NCI-H2081 (cell line): ENCODE measurements at places on chromosomes 5 and 9.

DNA sequence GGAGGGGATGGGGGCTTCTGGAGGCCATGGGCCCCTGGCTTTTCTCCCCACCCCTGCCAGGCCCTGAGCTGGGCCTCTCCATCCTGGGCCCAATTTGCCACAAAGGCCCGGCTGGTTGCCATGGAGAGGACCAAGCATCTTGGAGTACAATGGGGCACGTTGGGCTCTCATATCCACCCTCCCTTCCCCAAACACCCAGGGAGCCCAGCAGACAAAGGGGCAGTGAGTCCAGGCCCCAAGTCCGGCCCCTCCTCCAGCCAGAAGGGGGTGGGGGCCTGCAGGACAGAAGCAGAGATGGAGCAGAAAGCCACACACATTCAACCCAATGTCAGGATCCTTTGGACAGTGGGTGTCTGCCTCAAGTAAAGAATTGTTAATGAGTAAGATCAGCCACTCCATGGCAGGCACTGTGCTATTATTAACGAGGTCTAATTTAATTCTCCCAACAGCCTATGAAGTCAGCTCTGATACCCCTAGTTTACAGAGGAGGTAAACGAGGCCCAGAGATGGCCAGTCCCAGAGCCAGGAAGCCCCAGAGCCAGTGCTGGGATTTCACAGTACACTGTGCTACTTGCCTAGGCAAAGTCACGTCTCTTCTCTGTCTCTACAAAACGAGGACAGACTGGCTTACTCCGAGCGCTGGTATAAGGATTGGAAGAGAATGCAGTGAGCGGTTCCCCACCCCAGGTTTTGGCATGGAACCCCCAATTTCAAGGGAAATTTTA is 2.3 kb downstream of the CRB2 start:
- DNase-seq = no peak

DNA sequence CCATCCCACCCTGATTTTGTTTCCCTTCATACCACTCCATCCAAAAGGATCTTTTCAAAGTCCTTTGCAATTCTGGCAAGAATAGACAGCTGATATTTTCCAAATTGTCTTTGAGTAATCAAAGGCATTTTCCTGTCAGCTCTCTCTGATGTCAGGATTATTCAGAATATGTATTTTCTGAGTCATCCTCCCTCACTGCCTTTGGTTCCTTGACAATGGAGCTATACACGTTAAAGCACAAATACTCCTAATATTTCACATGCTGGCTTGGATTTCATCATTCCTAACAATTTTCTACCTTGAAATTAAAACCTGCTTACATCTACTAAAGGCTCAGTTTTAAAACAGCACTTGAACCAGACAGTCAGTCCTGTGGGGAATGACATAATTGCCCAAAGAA is 379.4 kb downstream of the GADD45G start:
- no peak for DNase-seq

DNA sequence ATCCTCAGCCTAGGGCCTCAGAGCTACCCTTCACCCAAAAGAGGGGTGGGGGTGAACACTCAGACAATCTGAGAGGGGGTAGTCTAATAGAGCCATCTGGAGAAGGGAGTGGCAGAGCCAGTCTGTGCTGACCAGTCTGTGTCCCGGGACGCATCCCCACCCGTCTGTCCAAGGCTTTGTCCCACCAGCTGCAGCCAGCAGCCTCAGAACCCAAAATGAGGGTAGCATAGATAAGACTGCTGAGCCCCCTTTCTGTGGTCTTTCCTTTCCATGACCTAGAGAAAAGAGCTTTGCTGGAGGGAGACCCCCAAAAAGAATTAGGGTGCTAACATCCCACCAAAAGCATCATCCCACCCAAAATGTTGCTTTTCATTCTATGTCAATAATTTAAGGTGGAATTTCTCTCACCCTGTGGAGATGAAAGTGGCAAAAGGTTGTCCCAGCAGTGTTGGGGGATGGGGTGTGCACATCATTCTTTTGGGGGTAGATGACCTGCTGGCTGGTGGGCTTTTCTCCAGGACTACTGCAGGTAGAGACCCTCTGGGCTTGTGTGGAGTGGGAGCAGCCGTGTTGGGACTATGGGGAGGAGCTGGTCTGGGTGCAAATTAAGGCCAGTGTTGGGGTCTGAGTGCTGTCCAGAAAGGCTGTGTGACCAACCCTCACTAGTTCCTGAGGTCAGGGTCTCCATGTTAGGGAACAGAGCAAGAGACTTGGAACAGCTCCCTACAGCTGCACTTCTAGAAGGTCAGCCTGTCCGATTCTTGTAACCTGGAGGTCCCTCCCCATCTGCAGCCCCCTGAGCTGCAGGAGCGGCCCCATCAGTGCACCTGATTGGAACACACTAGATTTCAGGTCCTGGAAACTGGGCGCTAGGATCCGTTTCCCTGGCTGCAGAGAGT is 19.9 kb downstream of the URM1 start:
- no peak for DNase-seq

DNA sequence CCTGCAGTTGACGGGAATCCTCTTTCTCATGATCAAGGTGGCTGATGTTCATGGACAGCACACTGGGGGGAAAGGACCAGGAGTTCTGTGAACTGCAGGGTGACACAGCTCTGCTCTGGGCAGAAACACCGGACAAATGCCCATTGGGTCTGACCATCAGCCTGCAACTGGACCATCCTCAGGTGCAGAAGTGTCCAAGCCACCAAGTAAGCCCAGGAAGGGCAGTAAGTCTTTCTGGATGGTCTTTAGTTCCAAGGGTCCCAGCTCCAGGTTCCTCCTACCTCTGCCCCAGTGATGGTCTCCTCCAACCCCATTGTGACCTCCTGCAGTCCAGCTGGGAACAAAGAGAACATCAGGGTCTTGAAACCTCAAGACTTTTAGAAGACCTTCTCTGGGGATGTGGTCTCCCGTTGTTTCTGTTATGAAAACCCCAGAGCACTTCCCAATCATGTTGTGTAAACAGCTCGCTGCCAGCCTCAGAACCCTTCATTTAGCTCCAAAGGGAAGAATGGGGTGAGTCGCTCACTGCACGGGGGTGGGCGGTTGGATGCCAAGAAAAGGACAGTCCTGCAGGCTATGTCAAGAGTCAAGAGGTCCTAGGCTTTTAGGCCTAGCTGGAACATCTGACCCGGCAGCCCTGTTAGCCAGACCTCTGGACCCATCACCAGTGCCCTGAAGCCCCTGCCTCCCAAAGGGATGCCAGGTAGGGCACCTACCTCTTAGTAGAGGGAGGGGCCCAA is 41.8 kb upstream of the TCF7 start:
- DNase-seq = no peak

DNA sequence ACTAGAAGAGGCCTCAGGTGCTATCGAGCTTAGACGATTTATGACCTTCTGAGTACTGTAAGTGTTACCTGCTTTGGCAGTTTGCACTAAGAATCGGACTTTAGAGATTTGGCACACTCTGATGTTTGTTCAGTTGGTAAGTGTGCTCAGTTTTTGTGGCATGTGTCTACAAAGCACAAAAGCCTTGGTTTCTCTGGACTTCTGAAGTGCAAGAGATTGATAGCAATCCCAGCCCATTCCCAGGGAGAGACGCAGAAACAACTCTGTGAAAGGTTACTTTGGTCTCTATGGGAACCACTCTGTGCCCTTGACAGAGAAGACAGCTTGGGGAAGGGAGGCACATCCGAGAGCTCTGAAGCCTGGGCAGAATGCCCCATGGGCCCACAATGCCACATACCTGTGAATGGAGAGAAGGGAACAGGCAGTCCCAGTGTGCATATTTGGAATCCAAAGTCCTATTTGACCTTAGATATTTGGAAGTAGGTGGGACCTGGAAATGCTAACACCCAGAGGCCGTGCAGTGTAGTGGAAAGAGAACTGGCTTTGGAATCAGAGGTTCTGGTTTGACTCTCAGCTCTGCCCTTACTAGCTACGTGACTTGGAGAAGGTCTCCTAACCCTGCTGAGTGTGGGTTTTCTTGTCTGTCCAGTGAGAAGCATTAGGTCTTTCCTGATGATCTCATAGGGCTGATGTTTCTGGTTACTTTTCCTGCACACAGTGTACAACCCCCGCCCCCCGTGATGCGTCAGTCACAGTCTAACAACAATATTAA is 194.3 kb upstream of the VLDLR start:
- DNase-seq = peak; percentile 73

DNA sequence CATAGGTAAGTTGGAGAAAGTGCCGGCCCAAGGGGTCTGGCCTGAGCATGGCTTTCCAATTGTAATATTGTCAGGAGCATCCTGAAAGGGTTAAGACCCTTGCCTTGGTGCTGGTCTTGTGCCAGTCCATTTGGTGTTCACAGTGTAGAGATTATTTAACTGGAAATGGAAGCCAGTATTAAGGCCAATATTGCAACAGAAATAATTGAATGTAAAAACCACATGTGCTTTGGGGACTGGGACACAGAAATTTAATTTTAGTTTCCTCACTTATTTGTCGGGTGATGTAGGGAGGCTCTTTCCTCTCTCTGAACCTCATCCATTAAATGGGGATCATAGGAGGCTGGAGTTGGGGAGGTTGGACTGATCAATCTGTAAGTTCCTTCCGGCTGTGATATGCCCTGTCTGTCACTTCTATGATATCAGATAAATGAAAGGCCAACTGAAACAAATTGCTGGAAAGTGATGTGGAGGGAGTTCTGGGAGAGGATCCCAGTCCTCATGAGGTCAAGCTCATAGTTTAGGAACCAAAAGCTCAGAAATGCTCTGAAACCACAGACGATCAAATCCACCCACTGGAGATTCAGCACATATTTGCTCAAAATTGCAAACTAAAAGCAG is 54.8 kb upstream of the COL15A1 start:
- DNase-seq = no peak

DNA sequence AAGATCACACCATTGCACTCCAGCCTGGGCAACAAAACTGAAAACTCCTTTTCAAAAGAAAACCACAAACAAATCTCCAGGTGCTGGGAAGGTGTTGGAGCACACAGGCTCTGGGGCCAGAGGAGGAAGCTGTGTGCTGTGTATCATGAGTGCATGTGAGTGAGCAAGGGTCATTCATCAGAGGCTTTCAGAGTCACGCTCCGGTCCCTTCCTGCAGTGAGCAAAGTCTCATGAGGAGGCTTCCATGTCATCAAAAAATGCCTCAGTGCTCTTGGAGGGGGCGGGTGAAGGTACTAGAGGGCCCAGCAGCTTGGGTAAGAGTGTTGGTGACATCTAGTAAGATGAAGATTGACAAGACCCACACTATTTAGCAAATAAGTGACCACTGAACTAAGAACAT is 48.3 kb upstream of the TESK1 start:
- no peak for DNase-seq

DNA sequence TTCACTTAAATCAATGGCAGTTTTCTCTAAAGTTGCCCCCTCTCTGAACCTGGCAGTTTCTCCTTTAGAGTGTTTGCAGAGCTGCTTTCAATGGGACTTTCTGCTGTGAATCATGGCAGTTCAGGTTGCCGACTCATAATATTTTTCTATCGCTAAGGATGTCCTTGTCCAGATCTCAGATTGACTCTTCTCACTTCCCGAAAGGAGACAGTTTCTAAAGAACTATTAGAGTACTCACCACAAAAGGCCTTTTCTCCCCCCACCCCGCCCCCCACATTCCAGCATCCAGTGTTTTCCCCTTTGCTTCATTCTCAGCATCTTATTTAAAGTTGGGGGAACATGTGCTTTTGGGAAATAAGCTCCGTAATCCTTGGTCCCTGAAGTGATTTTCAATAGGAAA is 443.5 kb upstream of the KLF4 start:
- no peak for DNase-seq

DNA sequence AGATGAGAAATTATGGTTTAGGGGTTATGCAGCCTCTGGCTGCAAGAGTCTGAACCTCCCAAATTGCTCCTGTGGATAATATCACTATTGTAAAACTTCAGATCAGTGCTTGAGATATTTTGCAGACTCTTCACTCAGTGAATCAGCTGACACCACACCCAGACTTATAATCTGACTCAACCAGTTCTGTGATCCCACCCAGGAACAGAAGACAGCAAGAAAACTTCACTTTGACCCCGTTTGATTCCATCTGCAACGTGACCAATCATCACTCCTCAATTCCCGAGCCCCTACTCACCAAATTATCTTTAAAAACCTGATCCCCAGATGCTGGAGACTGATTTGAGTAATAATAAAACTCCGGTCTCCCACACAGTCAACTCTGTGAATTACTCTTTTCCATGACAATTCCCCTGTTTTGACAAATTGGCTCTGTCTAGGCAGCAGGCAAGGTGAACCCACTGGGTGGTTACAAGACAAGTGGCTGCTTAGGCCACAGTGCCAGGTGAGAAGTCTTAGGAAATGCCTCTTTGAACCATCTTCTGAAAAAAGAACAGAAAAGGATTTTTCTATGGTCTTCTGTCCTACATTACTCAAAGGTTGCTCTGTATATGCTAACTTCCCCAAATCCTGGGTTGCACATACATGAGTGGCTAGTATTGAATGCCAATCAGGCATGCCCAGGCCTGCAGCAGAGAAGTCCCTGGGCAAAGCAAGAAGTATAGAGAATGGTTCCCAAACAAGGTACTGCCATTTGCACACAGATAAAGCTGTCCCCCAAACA is 588.0 kb downstream of the PRELID2 start:
- no peak for DNase-seq

- DNase-seq = no peak
Observed at GRCh38 chr5:59709346-59709821, 184.1 kb downstream of the PDE4D start.

GRCh38 chr9:16870596-16871335 is at the start of gene BNC2:
BNC2 (minus strand) TSS chr9:16870670; CDS start chr9:16870648, 22 bp downstream.
- DNase-seq = peak; percentile 15

- DNase-seq = no peak
Observed at GRCh38 chr9:37540634-37541033, 35.5 kb downstream of the FBXO10 start.

DNA sequence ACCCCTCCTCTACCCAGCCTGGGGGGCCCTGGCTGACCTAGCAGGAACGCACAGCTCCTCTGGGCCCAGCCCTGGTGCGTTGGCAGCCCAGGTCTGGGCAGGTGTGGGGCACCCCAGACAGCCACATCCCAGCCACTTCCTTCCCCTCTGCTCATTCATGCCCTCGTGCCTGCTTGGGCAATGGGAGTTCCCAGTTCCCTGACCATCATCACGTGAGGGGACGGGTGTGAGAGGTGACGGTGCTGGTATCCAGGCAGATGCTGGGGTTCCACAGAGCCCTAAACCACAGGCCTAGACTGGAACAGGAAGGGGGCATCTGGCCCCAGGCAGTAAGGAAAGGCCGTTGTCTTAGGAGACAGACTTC is 8.4 kb downstream of the RALGDS start:
- no peak for DNase-seq

DNA sequence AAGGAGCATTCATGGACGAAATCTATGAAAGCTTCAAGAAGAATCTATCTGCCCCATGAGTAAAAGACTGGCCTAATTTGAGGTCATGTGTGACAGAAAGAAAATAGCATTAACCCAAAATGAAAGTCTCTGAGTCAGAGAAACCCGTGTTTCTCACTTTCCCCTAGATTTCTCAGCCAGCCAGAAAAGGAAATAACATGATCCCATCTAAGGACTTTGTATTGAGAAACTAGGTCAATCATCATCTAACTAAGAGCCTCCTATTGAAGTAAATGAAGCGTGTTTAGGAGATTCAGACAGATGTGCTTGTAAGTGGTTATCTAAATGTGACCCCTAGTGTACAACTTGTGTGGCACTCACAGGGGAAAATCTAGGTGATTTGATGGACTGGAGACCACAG is 77.3 kb upstream of the ZNF366 start:
- no peak for DNase-seq
